Small intestine (tissue), 16 donors: ENCODE measurements at places on chromosomes 6 and 20. TPM values are rescaled to one million over a fixed set of nuclear protein-coding genes. Genes with fewer than 3 reads are reported as not detected.

DNA sequence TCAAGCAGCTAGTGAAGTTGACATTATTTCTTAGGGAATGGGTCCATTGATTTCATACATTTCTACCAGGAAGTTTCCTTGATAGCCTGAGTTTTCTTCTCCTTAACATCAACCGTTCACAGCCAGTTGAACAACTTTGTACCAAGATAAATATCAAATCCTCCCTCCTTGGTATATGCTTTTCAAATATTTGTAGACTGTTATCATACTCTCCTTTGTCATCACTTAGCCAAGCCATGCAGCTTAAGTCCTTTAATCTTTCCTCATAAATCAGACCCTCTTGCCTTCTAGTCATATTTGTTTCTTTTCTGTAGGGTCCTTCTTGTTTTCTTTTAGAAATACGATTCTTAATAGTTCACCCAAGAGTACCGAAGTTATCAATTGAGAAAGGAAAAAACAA is 25.6 kb downstream of the RFX6 start:
- no peak overlapping the region for H3K27ac ChIP-seq
- no peak for DNase-seq
- H3K4me1 ChIP-seq: no peaks in the 10 kb centered on the region
- H3K4me3 ChIP-seq: no peak overlapping the region
- no peaks in the 10 kb centered on the region for H3K27me3 ChIP-seq

DNA sequence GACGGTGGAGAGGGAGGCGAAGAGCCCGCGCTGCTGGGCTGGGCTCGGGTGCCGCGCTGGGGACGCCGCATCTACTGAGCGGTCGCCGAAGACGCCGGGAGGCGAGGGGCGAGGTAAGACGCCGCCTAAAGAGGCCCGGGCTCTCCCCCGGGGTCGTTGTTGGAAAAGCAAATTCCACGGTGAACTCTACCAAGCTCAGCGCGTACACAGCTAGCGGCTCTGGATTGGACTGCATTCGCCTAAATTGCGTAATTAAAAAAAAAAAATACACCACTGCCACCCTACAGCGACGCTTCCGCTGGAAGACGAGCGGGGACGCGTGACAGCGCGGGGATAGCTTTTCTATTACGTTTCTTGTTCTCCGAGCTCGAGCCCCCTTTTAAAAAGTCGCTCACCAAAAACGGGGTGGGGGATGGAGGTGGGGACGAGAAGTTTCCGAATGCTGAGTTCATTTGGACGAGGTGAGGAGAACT is 92.0 kb upstream of the PRDM1 start:
- H3K4me1 ChIP-seq: no peaks in the 10 kb centered on the region
- peak overlapping the region; percentile 91 for H3K27ac ChIP-seq

- peak; percentile 31 for DNase-seq
- no peaks in the 10 kb centered on the region for H3K4me1 ChIP-seq
- H3K4me3 ChIP-seq: no peak overlapping the region
- no peaks in the 10 kb centered on the region for H3K27me3 ChIP-seq
These were observed 299.9 kb upstream of the SUPT3H start for GRCh38 chr6:45677381-45678284.

- no peaks in the 10 kb centered on the region for H3K36me3 ChIP-seq
- H3K4me3 ChIP-seq: no peak overlapping the region
- DNase-seq: peak; percentile 44
- no peak overlapping the region for H3K27ac ChIP-seq
- H3K4me1 ChIP-seq: peaks cover 7% of the 10 kb centered on the region
These were observed 18.4 kb downstream of the TIAM2 start for GRCh38 chr6:155013457-155013876.

GRCh38 chr6:153720732-153721131 is 318.3 kb upstream of the OPRM1 start:
- DNase-seq: no peak
- no peak overlapping the region for H3K27ac ChIP-seq
- H3K4me3 ChIP-seq: no peak overlapping the region
- H3K4me1 ChIP-seq: no peaks in the 10 kb centered on the region

GRCh38 chr6:34017106-34017805 is 128.6 kb downstream of the GRM4 start:
- no peaks in the 10 kb centered on the region for H3K27me3 ChIP-seq
- no peak overlapping the region for H3K4me3 ChIP-seq
- no peaks in the 10 kb centered on the region for H3K4me1 ChIP-seq
- DNase-seq: no peak

DNA sequence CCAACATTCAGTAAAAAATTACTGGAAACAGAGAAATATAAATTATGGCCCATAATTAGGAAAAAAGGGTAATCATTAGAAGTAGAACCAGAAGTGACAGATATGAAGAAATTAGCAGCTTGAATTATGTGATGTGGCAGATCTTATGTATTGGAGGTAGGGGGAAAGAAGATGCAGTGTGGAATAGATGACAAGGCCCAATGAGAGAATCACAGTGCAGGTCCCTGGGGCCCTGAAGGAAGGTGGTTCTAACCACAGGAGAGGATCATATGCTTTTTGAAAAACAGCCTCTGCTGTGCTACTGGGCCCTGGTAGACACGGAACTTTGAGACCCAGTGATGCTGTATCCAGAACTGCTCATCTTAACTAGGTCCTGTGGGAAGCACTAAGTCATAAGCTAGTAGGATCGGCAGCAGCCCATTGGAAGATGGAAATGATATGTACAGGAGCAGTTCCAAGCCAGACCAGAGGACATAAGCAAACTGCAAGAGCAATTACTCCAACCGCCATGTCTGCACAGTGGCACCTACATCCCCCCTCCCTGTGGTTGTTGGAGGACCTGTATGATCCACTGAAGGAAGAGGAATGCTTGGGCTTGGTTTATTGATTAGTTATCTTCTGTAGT is 14.2 kb downstream of the HEBP2 start:
- no peak for DNase-seq
- no peak overlapping the region for H3K27ac ChIP-seq
- H3K36me3 ChIP-seq: peaks cover 24% of the 10 kb centered on the region
- no peak overlapping the region for H3K4me3 ChIP-seq

- no peak for DNase-seq
- no peaks in the 10 kb centered on the region for H3K27me3 ChIP-seq
- no peaks in the 10 kb centered on the region for H3K4me1 ChIP-seq
- H3K27ac ChIP-seq: no peak overlapping the region
- H3K36me3 ChIP-seq: no peaks in the 10 kb centered on the region
These were observed 27.7 kb upstream of the VEGFA start for GRCh38 chr6:43742285-43742684.

DNA sequence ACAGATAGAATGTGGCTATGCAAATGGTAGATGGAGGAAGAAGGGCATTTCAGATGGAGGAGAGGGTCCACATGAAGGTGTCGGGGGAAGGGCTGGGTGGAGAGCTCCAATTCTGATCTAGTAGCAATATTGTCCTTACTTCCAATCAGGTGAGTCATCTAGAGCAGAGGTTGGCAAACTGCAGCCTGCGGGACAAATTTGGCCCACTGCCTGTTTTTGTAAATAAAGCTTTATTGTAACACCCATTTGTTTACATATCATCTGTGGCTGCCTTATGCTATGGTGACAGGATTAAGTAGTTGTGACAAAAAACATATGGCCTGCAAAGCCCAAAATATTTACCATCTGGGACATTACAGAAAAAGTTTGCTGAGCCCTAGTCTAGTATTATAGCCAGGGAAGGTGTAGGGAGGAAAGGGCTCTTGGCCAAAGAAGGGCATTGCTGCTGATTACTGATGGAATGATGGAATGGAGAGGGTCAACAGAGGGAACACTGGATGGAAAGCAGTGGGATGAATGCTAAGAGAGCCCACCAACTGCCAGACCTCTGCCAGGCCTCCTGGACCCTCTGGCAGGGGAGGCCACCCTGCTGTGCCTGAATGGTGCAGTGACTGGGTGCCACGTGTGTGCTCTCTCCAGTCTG is 79.8 kb downstream of the SLC22A23 start:
- H3K4me3 ChIP-seq: no peak overlapping the region
- H3K4me1 ChIP-seq: peaks cover 13% of the 10 kb centered on the region
- peak; percentile 47 for DNase-seq

- no peak overlapping the region for H3K4me3 ChIP-seq
- H3K4me1 ChIP-seq: no peaks in the 10 kb centered on the region
- no peaks in the 10 kb centered on the region for H3K27me3 ChIP-seq
- peak; percentile 11 for DNase-seq
- peaks cover 10% of the 10 kb centered on the region for H3K36me3 ChIP-seq
- no peak overlapping the region for H3K27ac ChIP-seq
These were observed 165.0 kb upstream of the SCGN start for GRCh38 chr6:25487012-25487411.

GRCh38 chr20:47821481-47822100 is 36.3 kb upstream of the SULF2 start:
- H3K27ac ChIP-seq: no peak overlapping the region
- no peaks in the 10 kb centered on the region for H3K4me1 ChIP-seq
- peaks cover 5% of the 10 kb centered on the region for H3K27me3 ChIP-seq

DNA sequence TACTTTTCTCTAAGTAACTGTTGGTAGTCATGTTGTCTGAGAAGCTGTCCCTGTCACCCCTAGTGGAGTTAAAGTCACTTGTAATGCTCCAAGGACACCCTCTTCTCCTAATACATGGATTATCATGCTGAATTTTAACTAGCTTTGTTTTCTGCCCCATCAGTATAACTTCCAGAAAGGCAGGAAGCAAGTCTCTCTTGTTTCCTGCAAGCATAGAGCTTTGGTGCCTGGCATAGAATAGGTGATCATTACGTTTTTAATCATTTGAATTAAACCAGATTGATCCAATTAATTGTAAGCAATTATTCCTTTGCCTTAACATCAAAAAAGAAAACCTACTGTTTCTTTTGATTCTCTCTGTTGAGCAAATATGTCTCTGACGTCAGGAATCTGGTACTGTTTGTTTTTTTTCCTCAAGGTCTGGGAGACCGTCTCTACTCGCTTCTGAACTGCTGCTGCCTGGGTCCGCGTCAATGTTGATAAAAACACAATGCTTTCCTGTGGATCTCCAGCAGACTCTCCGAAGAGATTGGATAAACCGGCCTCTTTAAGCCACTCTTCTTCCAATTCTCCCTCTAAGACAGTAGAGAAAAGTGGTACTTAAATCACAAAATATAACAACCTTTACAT is 71.8 kb downstream of the ARHGAP18 start:
- DNase-seq: no peak
- peaks cover 26% of the 10 kb centered on the region for H3K36me3 ChIP-seq
- H3K27ac ChIP-seq: no peak overlapping the region
- H3K4me1 ChIP-seq: no peaks in the 10 kb centered on the region
- no peak overlapping the region for H3K4me3 ChIP-seq

- no peak for DNase-seq
- H3K27me3 ChIP-seq: no peaks in the 10 kb centered on the region
- no peaks in the 10 kb centered on the region for H3K36me3 ChIP-seq
- no peak overlapping the region for H3K4me3 ChIP-seq
These were observed 416.1 kb downstream of the TBC1D32 start for GRCh38 chr6:120918137-120918536.

DNA sequence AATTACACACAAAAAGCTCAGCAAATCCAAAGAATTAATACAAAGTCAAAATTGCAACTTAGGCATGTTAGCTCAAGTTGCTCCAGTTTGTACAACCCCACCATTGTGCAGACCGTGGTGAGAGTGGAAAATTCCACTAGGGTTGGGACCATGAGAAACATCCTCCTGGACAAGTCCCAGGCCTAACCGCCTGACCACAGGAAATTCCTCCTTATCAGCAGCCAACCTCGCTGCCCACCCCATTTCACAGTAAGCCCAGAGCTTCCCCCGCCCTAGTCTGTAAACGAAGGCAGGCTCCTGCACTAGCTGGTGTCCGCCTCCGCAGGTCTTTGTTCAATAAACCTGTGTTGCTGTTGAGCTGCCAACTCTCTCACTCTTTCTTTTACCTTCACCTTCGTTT is 1023.3 kb downstream of the EYS start:
- H3K4me1 ChIP-seq: no peaks in the 10 kb centered on the region
- H3K27me3 ChIP-seq: no peaks in the 10 kb centered on the region
- no peak overlapping the region for H3K4me3 ChIP-seq
- no peak overlapping the region for H3K27ac ChIP-seq
- no peak for DNase-seq

- H3K4me3 ChIP-seq: no peak overlapping the region
- peaks cover 3% of the 10 kb centered on the region for H3K4me1 ChIP-seq
These were observed 3.3 kb downstream of the PCIF1 start for GRCh38 chr20:45937765-45938164.

- no peak for DNase-seq
- H3K27ac ChIP-seq: no peak overlapping the region
- no peaks in the 10 kb centered on the region for H3K4me1 ChIP-seq
- no peaks in the 10 kb centered on the region for H3K36me3 ChIP-seq
- peaks cover 2% of the 10 kb centered on the region for H3K27me3 ChIP-seq
These were observed 19.4 kb upstream of the LRFN2 start for GRCh38 chr6:40606526-40606925.

DNA sequence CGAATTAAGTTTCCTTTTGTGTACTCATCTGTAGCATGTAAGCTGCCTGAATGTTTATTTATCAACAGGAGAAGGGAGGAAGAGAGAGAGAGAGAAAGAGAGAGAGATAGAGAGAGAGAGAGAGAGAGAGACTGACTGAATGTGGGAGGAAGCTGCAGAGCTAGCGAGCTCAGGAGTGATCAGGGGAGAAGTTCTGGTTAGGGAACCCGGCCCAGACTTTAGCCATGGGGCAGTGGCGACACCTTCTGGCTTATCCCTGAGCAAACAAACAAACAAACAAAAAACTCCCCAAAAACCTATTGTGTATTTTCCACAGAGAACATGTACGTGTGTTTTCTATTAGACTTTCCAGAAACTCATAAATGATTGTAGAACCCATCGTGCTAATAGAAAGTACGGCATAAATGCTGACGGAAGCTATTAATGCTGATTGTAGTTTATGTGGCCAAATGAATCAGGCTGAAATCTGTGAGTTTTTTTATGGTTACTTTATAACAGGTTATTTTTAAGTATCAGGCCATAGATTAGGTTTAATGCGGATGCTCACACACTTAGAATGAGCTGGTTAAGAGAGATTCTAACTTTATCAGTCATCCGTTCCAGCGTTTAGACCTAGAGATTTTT is 92.8 kb downstream of the CLIC5 start:
- no peak overlapping the region for H3K27ac ChIP-seq
- peak; percentile 33 for DNase-seq
- H3K4me1 ChIP-seq: no peaks in the 10 kb centered on the region
- H3K27me3 ChIP-seq: no peaks in the 10 kb centered on the region

DNA sequence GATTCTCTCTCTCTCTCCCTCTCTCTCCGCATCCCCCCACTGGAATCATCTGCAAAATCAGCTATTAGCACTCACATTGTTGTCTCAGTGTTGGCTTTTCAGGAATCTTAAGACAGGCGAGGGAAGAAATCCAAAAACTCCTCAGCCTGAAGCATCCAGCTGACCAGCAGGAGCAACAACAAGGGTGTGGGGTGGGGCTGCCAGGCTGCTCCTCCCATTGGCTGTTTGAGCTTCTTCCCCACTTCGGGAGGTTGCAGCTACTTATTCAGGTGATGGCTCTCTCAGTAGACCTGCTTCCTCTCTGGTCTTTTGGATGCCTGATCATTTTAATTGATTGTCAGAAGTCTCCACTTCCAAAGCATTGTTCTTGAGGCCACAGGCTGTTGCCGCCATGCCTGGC is 24.1 kb upstream of the SLC32A1 start:
- no peaks in the 10 kb centered on the region for H3K27me3 ChIP-seq
- DNase-seq: no peak
- H3K36me3 ChIP-seq: no peaks in the 10 kb centered on the region
- no peak overlapping the region for H3K4me3 ChIP-seq
- no peak overlapping the region for H3K27ac ChIP-seq
- no peaks in the 10 kb centered on the region for H3K4me1 ChIP-seq

- no peaks in the 10 kb centered on the region for H3K27me3 ChIP-seq
- H3K4me3 ChIP-seq: no peak overlapping the region
- H3K36me3 ChIP-seq: no peaks in the 10 kb centered on the region
- no peak for DNase-seq
- H3K4me1 ChIP-seq: no peaks in the 10 kb centered on the region
- H3K27ac ChIP-seq: no peak overlapping the region
These were observed 55.8 kb downstream of the KIF6 start for GRCh38 chr6:39669207-39669972.

COX4I2 gene
- 3.7 TPM for polyA plus RNA-seq

OOEP gene
- polyA plus RNA-seq: 0.16 TPM
